ENCODE measurements at places on chromosomes 3 and 15. TPM values are rescaled to one million over a fixed set of nuclear protein-coding genes. Genes with fewer than 3 reads are reported as not detected.

DNA sequence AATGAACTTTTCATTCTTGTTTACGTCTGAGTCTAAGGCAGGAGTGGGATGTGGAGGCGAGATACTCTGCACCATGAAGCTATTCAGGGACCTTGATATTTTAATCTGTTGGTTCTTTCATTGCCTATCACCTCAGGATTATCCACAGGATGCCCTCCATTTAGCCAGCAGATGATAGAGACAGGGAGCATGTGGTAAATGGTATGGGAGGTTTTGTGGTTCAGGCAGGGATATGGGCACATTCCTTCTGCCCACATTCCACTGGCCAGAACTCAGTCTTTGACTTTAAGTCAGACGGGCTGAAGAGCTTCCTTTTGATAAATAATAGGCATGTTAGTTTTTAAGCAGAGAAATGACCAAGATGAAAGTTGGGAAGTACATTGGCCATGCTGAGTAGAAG is 548.0 kb upstream of the CCDC54 start:
- peak overlapping the region; percentile 84 for H3K27ac ChIP-seq
- H3K36me3 ChIP-seq = peaks cover 27% of the 10 kb centered on the region
- H3K27me3 ChIP-seq = no peaks in the 10 kb centered on the region
- H3K4me3 ChIP-seq = peak overlapping the region; percentile 13
- DNase-seq = no peak

GRCh38 chr3:159841766-159842165 is 146.9 kb upstream of the IL12A start:
- H3K36me3 ChIP-seq = no peaks in the 10 kb centered on the region
- DNase-seq = no peak
- H3K4me1 ChIP-seq = peaks cover 29% of the 10 kb centered on the region
- H3K4me3 ChIP-seq = no peak overlapping the region

GRCh38 chr3:116037954-116038911 is 407.1 kb downstream of the LSAMP start:
- no peaks in the 10 kb centered on the region for H3K36me3 ChIP-seq
- DNase-seq = no peak
- H3K27ac ChIP-seq = no peak overlapping the region
- no peaks in the 10 kb centered on the region for H3K27me3 ChIP-seq
- no peak overlapping the region for H3K4me3 ChIP-seq

- DNase-seq = no peak
- H3K36me3 ChIP-seq = peaks cover 6% of the 10 kb centered on the region
- no peaks in the 10 kb centered on the region for H3K4me1 ChIP-seq
- H3K27me3 ChIP-seq = no peaks in the 10 kb centered on the region
- no peak overlapping the region for H3K27ac ChIP-seq
Measured at GRCh38 chr3:48486952-48487351, 17.0 kb downstream of the SHISA5 start.

GRCh38 chr3:123126031-123126430 is 59.2 kb downstream of the PDIA5 start:
- peaks cover 81% of the 10 kb centered on the region for H3K36me3 ChIP-seq
- no peaks in the 10 kb centered on the region for H3K27me3 ChIP-seq
- no peak for DNase-seq
- H3K4me1 ChIP-seq = peaks cover 7% of the 10 kb centered on the region
- no peak overlapping the region for H3K27ac ChIP-seq

DNA sequence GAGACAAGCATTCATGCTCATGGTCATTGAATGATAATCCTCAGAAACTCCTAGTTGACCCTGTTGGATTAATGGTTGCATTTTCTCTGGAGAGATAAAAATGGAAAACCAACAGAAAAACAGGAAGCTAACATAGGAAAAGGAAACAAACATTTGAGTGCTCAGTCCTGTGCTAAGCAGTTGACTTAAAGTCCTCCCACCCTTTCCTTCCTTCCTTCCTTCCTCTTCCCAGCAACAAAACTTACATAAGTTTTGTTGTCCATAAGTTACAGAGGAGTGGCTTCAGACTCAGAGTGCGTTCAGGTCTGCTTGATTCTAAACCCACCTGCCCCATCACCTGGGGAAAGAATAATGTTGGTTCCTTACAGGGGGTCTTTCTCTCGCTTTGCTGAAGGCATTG is 163.8 kb upstream of the RGMA start:
- no peaks in the 10 kb centered on the region for H3K4me1 ChIP-seq
- H3K27ac ChIP-seq = no peak overlapping the region
- no peak overlapping the region for H3K4me3 ChIP-seq
- no peaks in the 10 kb centered on the region for H3K36me3 ChIP-seq
- H3K27me3 ChIP-seq = no peaks in the 10 kb centered on the region
- DNase-seq = no peak

DNA sequence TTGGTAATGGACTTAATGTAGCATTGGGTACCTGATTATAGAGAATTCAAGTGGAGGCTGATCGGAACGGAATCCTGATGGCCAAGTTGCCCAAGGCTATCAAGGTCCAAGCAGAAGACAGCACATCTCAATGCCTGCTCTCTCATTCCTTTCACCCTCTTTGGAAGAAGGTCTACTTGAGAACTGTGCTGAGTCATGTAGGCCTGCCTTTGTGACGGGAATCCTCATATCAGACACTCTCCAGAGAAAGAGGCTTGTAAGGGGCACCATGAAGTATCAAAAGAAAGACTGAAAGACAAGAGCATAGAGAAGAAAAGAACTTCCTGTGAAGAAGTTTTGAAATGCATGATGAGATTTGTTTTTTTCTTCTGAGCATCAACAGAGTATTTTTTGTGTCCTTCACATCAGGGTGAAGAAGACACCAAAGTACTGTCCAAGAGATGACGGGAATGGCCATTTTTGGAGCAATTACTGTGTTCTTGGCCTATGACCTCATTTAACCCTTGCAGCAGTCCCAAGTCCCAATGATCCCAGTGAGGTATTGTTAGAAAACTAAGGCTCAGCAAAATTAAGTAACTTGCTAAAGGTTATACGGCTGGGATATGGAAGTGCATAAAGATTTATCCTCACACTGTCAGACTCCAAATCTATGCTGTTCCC is 13.2 kb upstream of the LARP6 start:
- peak overlapping the region; percentile 13 for H3K27ac ChIP-seq
- no peak for DNase-seq
- H3K4me1 ChIP-seq = peaks cover 57% of the 10 kb centered on the region
- no peak overlapping the region for H3K4me3 ChIP-seq
- no peaks in the 10 kb centered on the region for H3K27me3 ChIP-seq

GRCh38 chr3:26964313-26964712 is 341.7 kb downstream of the LRRC3B start:
- no peak overlapping the region for H3K4me3 ChIP-seq
- no peaks in the 10 kb centered on the region for H3K4me1 ChIP-seq
- no peak overlapping the region for H3K27ac ChIP-seq
- no peak for DNase-seq
- H3K27me3 ChIP-seq = no peaks in the 10 kb centered on the region
- H3K36me3 ChIP-seq = no peaks in the 10 kb centered on the region

DNA sequence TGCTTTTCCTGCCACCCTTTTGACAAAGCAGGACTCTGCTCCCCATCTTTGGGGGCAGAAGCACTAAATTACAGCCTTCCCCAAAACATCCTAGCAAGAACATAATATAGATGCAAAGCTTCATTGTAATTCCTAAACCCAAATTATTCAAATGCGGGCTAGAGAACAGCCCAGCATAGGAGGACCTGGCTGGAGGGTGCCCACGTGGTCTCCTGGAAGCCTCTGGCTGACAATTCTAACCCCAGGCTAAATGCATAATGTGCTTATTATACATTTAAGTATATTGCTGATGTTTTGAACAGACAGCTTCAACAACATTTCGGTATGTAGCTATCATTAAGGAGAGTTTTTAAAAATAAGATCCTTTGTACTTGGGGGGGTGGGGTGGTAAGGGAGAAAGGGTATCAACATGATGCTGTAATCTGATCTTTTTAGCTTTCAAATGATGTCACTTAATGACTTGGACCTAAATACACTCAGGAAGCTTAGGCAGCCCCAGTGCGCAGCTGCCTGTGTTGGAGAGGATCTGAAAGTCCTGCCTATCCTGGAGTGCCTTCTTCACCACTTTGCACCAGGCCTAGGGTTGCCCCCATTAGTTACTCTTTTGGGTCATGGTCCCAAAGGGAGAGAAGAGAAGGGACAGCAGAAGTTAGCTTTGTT is 57.2 kb upstream of the USP3 start:
- H3K4me3 ChIP-seq = no peak overlapping the region
- no peaks in the 10 kb centered on the region for H3K4me1 ChIP-seq
- H3K27ac ChIP-seq = no peak overlapping the region
- no peak for DNase-seq
- H3K27me3 ChIP-seq = no peaks in the 10 kb centered on the region

GRCh38 chr15:77247116-77247515 is 172.8 kb downstream of the PEAK1 start:
- H3K4me1 ChIP-seq = no peaks in the 10 kb centered on the region
- H3K4me3 ChIP-seq = no peak overlapping the region
- no peak overlapping the region for H3K27ac ChIP-seq

- no peaks in the 10 kb centered on the region for H3K4me1 ChIP-seq
- no peaks in the 10 kb centered on the region for H3K27me3 ChIP-seq
- H3K36me3 ChIP-seq = no peaks in the 10 kb centered on the region
- no peak overlapping the region for H3K4me3 ChIP-seq
- DNase-seq = no peak
Measured at GRCh38 chr15:94061041-94061440, 170.3 kb upstream of the MCTP2 start.

DNA sequence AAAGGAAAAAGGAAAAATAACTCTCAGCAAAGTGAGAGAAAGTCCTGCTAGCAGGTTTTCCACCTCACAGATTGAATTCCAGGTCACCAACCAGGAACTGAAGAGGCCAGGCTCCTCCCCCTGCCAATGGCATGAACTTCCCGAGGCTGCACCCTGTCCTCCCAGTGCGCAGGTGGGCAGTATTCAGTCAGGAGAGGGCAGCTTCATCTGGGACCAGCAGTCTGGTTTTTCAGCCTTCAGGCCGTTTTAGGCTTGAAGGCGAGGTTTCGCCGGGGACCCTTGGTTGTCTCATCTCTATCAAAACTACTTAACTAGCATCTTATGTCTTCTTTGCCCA is 41.2 kb downstream of the TRAT1 start:
- no peak overlapping the region for H3K27ac ChIP-seq
- peaks cover 6% of the 10 kb centered on the region for H3K4me1 ChIP-seq
- no peaks in the 10 kb centered on the region for H3K36me3 ChIP-seq
- DNase-seq = no peak
- no peaks in the 10 kb centered on the region for H3K27me3 ChIP-seq

GRCh38 chr3:184196536-184196935 is 10.5 kb downstream of the ABCF3 start:
- H3K27ac ChIP-seq = no peak overlapping the region
- H3K4me3 ChIP-seq = no peak overlapping the region

- H3K36me3 ChIP-seq = no peaks in the 10 kb centered on the region
- H3K4me1 ChIP-seq = peaks cover 27% of the 10 kb centered on the region
- peak overlapping the region; percentile 79 for H3K27ac ChIP-seq
- H3K4me3 ChIP-seq = no peak overlapping the region
Measured at GRCh38 chr15:39215015-39215414, 365.9 kb upstream of the THBS1 start.

- no peaks in the 10 kb centered on the region for H3K27me3 ChIP-seq
- H3K36me3 ChIP-seq = no peaks in the 10 kb centered on the region
- DNase-seq = no peak
- no peak overlapping the region for H3K27ac ChIP-seq
Measured at GRCh38 chr3:106281221-106281620, 412.4 kb upstream of the CBLB start.

- no peak for DNase-seq
- H3K27me3 ChIP-seq = peaks cover 8% of the 10 kb centered on the region
- H3K27ac ChIP-seq = no peak overlapping the region
Measured at GRCh38 chr3:140521751-140522445, 156.0 kb upstream of the TRIM42 start.

- H3K36me3 ChIP-seq = no peaks in the 10 kb centered on the region
- no peaks in the 10 kb centered on the region for H3K4me1 ChIP-seq
Measured at GRCh38 chr3:87033205-87033604, 42.3 kb upstream of the VGLL3 start.

DNA sequence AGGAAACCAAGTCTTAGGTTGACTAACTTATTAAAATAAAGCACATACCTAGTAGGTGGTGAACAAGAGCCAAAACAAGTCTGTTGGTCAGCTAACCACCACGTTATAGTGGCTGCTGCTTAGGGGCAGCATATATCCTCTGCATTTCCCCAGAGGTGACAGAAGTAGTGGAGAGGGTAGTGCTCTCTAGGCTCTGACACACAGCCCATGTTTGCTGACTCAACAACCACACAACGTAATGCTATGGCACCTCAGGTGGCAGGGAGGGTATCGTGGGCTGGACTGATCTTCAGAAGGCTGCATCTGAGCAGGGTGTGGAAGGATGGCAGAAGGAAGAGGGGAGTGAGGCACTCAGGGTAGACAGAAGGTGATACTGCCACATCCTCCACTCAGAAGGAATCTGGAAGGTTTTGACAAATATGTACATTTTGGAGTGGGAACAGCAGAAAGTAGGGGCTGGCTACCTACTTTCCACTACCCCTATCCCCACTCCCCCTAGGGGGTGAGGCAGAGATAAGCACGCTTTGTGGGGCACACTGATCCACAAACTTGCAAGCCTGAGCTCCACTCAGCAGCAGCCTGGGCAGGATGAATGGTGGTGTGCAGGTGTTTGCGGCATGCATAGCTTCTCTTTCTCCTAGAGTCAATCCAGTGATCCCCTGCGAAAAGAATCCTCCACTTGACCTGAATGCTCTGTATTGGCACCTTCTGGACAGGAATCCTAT is 178.1 kb downstream of the RORA start:
- DNase-seq = no peak
- H3K4me1 ChIP-seq = peaks cover 33% of the 10 kb centered on the region
- H3K27ac ChIP-seq = peak overlapping the region; percentile 3
- no peaks in the 10 kb centered on the region for H3K36me3 ChIP-seq
- no peaks in the 10 kb centered on the region for H3K27me3 ChIP-seq
- no peak overlapping the region for H3K4me3 ChIP-seq

DNA sequence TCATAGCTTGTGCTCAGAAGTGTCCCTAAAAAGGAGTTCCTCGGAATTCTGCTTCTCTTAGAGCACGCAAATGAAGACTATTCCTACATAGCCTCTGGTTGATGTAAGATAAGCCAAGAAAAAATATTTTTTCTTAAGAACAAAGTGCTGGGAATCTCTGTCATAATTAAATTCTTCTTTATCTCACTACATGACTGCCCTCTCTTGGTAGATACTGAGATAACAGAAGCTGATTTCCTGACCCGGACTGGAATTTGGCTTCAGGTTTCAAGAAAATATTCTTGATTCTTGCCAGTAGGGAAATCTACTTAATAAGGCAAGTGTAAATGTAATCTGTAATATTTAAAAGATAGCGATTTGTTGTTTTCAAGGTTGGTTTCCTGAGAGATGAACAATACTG is 31.3 kb upstream of the SETMAR start:
- H3K4me1 ChIP-seq = no peaks in the 10 kb centered on the region
- H3K36me3 ChIP-seq = no peaks in the 10 kb centered on the region
- peaks cover 2% of the 10 kb centered on the region for H3K27me3 ChIP-seq
- no peak overlapping the region for H3K4me3 ChIP-seq
- H3K27ac ChIP-seq = no peak overlapping the region
- peak; percentile 42 for DNase-seq

GRCh38 chr15:28252831-28253230 is 69.1 kb downstream of the HERC2 start:
- no peak for DNase-seq
- peaks cover 44% of the 10 kb centered on the region for H3K36me3 ChIP-seq
- H3K4me3 ChIP-seq = no peak overlapping the region
- no peaks in the 10 kb centered on the region for H3K4me1 ChIP-seq
- H3K27me3 ChIP-seq = no peaks in the 10 kb centered on the region
- H3K27ac ChIP-seq = no peak overlapping the region

SCN10A gene
- not detected for total RNA-seq

WDR6 gene
- total RNA-seq = 74.3 TPM

TGM4 gene
- total RNA-seq = not detected

FMN1 gene
- total RNA-seq = 9.0 TPM

Data from osteoblast (primary cell).